ENCODE measurements at places on chromosomes 12 and 14.

GRCh38 chr12:53596920-53597363 is 29.2 kb downstream of the ATF7 start:
- DNase-seq, result no peak

- DNase-seq, result no peak
Measured at GRCh38 chr12:113230315-113231234, 9.3 kb downstream of the TPCN1 start.

GRCh38 chr14:80933282-80933681 is 8.3 kb downstream of the CEP128 start:
- DNase-seq, result no peak

- no peak for DNase-seq
Measured at GRCh38 chr12:93939641-93940325, 208.6 kb upstream of the PLXNC1 start.

DNA sequence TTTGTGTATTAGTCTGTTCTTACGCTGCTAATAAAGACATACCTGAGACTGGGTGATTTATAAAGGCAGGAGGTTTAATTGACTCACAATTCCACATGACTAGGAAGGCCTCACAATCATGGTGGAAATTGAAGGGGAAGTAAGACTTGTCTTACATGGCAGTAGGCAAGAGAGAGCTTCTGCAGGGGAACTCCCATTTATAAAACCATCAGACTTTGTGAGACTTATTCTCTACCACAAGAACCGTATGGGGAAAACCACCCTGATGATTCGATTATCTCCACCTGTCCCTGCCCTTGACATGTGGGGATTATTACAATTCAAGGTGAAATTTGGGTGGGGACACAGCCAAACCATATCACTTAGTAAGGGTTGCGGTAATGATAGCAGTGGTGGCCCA is 833.1 kb downstream of the FLRT2 start:
- DNase-seq, result no peak

DNA sequence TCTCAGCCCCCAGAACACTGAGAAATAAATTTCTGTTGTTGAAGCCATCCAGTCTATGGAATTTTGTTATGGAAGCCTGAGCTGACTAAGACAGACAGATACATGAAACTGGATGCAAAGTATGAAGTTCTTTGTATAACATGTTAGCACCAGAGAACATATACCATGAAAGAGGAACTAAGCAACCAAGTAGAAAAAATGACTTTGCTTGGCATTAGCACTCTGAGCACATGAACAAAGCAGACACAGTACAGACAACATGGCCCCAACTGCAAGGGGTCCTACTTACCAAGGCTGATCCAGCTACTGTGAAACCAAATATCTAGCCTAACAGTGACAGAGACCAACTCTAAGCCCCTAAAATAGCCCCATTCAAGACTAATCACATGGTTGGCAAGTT is 13.8 kb downstream of the EXOC5 start:
- DNase-seq, result no peak

DNA sequence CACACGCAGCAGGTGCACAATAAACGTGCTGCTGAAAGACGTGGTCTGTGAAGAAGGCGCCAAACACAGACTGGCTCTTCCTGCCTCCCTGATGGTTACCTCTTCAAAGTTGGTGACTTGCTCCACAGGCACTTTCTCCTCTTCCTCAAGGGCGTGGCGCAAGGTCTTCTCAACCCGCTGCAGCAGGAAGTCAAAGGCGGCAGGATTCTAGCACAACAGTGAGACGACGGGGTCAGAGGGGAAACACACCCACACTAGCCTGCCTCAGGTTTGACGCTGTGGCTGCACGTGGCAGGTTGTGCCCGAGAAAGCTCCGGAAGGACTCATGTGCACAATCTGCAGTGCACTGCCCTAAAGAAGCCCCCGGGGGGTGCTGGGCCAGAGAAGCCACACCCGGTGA is 15.0 kb downstream of the POLE start:
- DNase-seq, result no peak

DNA sequence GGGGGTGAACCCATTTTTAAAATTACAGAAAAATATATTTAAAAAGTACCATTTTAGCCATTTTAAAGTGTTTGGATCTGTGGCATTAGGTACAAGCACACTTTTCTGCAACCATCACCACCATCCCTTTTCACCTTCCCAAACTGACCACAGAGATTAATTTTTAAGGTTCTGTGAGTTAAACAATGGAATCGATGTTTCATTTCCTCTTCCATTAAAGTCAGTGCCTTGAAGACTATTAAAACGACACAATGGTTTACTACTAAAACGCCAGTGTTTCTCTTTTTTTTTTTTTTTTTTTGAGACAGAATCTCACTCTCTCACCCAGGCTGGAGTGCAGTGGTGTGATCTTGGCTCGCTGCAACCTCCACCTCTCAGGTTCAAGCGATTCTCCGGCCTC is 78.1 kb upstream of the GPR68 start:
- no peak for DNase-seq

DNA sequence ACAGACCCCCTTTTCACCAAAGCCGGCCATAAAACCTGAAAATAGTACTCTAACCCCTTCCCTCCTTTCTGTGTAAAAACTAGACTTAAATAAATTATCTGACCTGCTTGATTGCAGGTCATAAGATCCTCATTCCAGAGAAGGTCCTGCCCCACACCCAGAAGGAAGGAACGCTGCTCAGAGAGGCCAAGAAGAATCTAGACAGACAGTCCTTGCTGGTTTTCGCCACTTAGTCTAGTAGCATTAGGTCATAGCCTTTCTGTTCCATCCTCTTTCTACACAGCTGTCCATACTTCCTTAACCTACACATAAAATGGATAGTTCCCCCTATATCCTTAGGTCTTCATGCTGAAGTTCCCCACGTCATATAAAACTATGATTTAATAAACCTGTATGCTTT is 83.7 kb upstream of the IGF1 start:
- no peak for DNase-seq

DNA sequence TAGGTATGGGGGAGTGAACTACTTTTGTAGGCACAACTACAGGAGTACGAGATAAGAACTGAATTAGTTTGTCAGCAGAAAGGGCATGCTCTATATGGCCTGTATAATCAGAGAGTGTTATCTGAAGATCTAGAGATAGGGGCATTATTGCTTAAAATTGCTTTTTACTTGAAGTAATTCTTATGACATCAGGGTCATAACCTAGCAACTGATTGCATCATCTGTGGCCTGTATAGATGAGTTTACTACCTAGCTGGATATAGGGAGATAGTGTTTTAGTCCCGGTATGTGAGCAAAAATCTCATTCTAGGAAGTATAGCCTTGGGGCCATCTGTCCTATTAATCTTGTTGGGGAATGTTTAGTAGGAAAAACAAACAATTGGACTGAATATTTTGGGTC is 142.7 kb downstream of the TMEM117 start:
- no peak for DNase-seq

GRCh38 chr14:77467801-77468200 is 9.9 kb downstream of the AHSA1 start:
- DNase-seq, result no peak
